ENCODE measurements at places on chromosomes 5 and 9.
A peak's percentile ranks its signal among the peaks of the same experiment; 100 is the strongest.

GRCh38 chr9:95067897-95068296 lies 249.6 kb downstream of the FANCC start:
- DNase-seq, result no peak

DNA sequence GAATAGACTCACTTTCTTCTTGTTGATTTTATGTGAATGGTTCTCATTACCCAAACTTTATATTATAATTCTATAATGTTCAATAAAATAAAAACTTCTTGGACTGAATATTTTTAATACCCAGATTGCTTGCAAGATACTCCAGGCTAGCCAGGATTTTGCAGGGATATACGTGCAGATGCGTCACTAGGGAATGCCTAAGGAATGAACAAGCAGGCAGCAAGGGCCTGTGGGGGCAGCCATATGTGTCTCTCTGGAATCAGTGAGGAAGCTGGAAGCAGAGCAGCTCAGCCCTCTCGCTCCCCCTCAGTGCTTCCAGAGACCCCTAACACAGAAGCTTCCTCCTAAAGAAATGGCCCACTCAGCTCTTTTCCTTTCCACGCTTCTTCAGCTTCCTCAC lies 457.4 kb downstream of the CCDC171 start:
- no peak for DNase-seq

DNA sequence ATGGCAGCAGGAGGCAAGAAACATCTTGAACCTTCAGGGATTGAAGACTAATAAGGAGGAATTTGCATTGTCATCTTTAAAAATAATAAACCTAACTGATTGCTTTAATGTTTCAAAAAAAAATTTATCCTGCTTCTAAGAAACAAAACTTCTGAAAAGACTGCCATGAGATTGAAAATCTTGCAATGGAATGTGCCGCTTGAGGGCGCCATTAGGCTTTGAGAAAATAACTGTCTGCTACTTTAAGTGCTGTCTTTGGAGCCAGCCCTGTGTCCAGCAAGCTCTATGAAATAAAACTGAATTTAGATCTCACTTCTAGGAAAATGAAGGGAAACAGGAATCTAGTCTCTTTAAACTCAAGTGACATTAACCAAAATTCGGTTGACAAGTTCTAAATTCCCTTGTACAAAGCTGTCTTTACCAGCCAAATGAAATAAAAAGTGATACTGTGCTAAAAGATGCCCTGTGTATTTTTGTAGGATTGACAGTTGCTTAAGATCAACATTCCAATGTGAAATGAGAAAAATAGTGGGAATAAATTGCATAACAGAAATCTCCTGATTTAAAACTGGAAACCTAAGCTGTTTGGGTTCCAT lies 79.4 kb downstream of the ESM1 start:
- peak; percentile 5 for DNase-seq

GRCh38 chr9:87516926-87517290 lies 19.2 kb downstream of the DAPK1 start:
- no peak for DNase-seq

- no peak for DNase-seq
These were observed 84.4 kb downstream of the CDH18 start for GRCh38 chr5:19903611-19904010.

- no peak for DNase-seq
These were observed 58.1 kb downstream of the TMEM252 start for GRCh38 chr9:68482548-68482947.

GRCh38 chr5:162703914-162704313 lies 636.3 kb downstream of the GABRG2 start:
- no peak for DNase-seq

GRCh38 chr5:132363431-132364112 lies 5.9 kb upstream of the SLC22A5 start:
- DNase-seq, result no peak

GRCh38 chr5:4228708-4229107 lies 633.1 kb downstream of the IRX1 start:
- no peak for DNase-seq

DNA sequence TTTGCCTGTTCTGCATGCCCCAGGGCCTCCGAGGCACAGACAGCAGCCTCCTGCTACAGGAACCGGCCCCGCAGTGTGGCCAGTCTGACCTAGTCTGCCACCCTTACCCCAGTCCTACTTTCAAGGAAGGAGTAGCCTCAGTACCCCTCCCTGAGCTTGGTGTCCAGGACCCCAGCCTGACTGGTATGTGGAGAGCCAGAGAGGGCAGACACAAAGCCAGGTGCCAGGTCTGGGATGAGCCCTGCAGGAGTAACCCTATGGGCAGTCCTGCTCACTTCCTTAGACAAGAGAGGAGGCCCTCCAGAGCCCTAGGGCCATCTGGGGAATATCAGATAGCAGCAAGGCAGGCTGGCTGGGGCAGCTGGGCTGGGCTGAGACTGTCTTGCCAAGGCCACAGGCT lies 67.8 kb downstream of the NRG2 start:
- no peak for DNase-seq

DNA sequence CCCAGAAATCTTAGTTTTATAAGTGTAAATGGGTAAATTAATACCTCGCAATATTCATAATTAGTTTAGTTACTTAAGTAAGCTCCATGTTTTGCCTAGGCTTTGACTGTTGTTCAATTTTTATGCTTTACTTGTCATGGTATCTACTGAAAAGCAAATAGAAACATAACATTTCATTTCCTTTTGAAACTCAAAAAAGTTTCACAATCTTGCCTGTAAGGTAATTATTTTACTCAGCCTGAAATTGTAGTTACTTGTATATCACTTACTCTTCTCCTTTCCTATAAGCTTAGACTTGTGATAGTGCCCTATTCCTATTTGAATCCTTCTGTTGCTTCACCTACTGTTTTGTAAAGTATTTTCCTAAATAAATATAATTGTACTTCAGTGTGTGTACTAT lies 914.4 kb upstream of the COX7C start:
- DNase-seq, result no peak

- DNase-seq, result no peak
These were observed 41.3 kb upstream of the PAM start for GRCh38 chr5:102713682-102714231.

Data from NCI-H1048 (cell line).